ENCODE measurements at places on chromosomes 2 and 18. TPM values are rescaled to one million over a fixed set of nuclear protein-coding genes. Genes with fewer than 3 reads are reported as not detected.
A peak's percentile ranks its signal among the peaks of the same experiment; 100 is the strongest.

Gene TRAPPC8
- total RNA-seq: 57.5 TPM

Gene SKA1
- 0.14 TPM for total RNA-seq

Gene AMER3
- 0.32 TPM for total RNA-seq

Gene ARHGAP28
- total RNA-seq: 1.1 TPM

Gene ATP9B
- 42.4 TPM for total RNA-seq

Gene TTC21B
- 25.1 TPM for total RNA-seq

Gene SNORC
- 13.9 TPM for total RNA-seq

Gene FN1
- total RNA-seq: 686 TPM

DNA sequence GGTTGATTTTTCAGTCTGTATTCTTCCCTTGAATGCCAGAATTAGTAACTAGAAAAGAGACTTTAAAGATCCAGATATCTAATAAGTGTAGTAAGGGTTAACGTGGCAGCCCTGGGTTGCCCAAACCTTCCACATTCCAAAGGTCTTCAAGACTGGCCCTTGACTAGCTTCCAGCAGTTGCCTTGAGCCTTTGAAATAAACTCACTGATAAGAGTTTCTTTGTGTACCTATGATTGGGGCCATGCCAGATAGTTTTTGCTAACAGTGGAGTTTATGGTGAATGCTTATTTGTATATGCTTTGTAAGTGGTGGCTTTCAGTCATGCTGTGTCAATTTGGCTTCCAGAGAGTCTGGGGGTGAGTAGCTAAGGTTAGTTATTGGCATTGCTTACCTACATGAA is 722.3 kb downstream of the RNF144A start:
- H3K27me3 ChIP-seq: no peaks in the 10 kb centered on the region
- H3K36me3 ChIP-seq: no peaks in the 10 kb centered on the region
- no peak overlapping the region for H3K27ac ChIP-seq

- peaks cover 41% of the 10 kb centered on the region for H3K27me3 ChIP-seq
- peaks cover 21% of the 10 kb centered on the region for H3K4me1 ChIP-seq
- H3K36me3 ChIP-seq: no peaks in the 10 kb centered on the region
- peak overlapping the region; percentile 85 for H3K27ac ChIP-seq
- no peak overlapping the region for H3K4me3 ChIP-seq
Observed at GRCh38 chr2:219433666-219434467, 776 bp upstream of the SPEG start.

- no peak overlapping the region for H3K4me3 ChIP-seq
- H3K36me3 ChIP-seq: peaks cover 7% of the 10 kb centered on the region
- H3K27me3 ChIP-seq: no peaks in the 10 kb centered on the region
- no peak for DNase-seq
- no peaks in the 10 kb centered on the region for H3K4me1 ChIP-seq
Observed at GRCh38 chr2:105102963-105103421, 65.1 kb downstream of the MRPS9 start.

DNA sequence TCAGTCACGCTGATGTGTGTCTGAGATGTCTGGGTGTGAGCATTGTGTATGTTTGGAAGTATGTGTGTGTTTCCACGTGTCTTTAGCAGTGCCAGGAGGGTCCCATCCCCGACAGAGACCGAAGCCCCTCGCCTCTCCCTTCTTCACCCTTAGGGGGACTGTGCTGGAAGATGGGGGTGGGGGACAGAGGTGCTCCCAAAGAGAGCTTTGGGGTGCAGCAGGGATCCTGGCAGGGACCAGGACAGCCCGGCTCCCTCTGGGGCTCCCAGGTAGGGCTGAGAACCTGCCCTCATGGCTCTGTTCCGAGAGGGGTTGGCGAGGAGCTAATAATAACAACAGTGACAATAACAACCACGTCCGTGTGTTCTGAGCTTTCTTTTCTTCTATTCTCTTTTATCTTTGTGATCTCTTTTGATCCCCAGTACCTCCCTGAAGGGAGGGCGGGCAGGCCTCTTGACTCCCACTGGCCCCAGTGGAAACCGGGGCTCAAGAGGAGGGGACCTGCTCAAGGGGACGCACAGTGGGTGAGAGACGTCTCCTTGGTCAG is 57.6 kb downstream of the SMAD7 start:
- no peak for DNase-seq
- H3K4me1 ChIP-seq: peaks cover 4% of the 10 kb centered on the region
- no peak overlapping the region for H3K4me3 ChIP-seq

DNA sequence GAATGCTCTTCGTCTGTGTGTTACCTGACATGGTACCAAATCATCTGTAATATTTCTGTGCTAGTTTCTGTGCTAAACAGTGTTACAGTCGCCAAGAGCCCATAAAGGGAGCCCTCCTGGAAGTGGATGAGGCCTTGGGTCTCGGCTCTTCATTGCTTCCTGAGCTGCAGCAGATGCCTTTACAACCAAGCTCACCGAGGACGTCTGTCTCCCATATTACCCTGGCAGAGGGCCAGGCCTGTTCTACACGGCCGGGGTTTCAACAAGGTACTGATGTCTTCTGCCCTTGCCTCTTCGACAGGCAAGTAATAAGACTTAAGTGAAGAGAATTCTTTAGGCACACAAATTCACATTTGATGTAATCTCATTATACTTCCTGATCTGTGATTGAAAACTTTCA is 16.8 kb downstream of the RPL31 start:
- H3K4me1 ChIP-seq: no peaks in the 10 kb centered on the region
- no peak overlapping the region for H3K4me3 ChIP-seq
- H3K36me3 ChIP-seq: peaks cover 9% of the 10 kb centered on the region
- no peaks in the 10 kb centered on the region for H3K27me3 ChIP-seq
- no peak overlapping the region for H3K27ac ChIP-seq

DNA sequence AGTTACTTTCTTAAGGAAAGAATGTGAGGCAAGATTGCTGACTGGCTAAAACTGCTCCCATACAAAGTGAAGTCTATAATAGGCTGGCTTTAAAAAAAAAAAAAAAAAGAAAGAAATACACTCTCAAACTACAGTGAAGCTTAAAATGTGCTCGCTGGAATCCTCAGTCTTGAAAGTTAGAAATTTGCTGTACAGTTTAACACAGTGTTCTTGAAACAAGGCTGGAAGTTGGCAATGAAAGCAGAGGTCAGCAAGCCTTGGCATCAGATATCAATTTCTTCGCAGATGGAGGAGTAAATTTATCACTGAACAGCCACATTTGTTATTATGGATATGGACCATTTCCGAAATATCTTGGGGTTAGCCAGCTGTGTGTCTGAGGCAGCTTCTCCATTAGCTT is 392.9 kb downstream of the ZNF516 start:
- H3K36me3 ChIP-seq: no peaks in the 10 kb centered on the region
- no peak overlapping the region for H3K27ac ChIP-seq
- H3K4me1 ChIP-seq: no peaks in the 10 kb centered on the region
- H3K4me3 ChIP-seq: no peak overlapping the region
- H3K27me3 ChIP-seq: no peaks in the 10 kb centered on the region
- no peak for DNase-seq

GRCh38 chr2:67917332-67918054 is 145.3 kb downstream of the C1D start:
- no peak for DNase-seq
- H3K27ac ChIP-seq: no peak overlapping the region
- H3K36me3 ChIP-seq: no peaks in the 10 kb centered on the region
- H3K4me3 ChIP-seq: no peak overlapping the region

- DNase-seq: peak; percentile 68
- peak overlapping the region; percentile 98 for H3K27ac ChIP-seq
- H3K27me3 ChIP-seq: no peaks in the 10 kb centered on the region
- no peaks in the 10 kb centered on the region for H3K36me3 ChIP-seq
Observed at GRCh38 chr2:65430603-65431420, 1.6 kb downstream of the SPRED2 start.

DNA sequence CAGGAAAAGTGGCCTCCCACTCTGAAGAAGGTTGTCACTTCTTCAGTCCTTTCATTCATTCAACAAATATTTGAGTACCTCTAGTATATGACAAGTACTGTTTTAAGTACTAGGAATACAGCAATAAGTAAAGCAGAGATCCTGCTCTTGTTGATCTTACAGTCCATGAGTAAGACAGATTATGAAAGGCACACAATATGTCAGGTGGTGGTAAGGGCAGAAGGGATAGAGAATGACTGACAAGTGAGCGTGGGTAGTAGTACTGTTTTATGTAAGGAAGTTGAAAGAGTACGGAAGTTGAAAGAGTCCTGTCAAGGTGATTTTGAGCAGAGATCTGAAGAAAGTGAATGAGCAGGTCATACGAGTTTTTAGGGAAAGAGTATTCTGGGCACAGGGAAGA is 111.3 kb downstream of the GALNT1 start:
- no peak overlapping the region for H3K4me3 ChIP-seq
- no peak overlapping the region for H3K27ac ChIP-seq
- no peaks in the 10 kb centered on the region for H3K27me3 ChIP-seq
- DNase-seq: no peak
- peaks cover 38% of the 10 kb centered on the region for H3K36me3 ChIP-seq
- no peaks in the 10 kb centered on the region for H3K4me1 ChIP-seq

GRCh38 chr18:54149078-54149697 is 75.3 kb downstream of the MBD2 start:
- H3K4me3 ChIP-seq: no peak overlapping the region
- no peaks in the 10 kb centered on the region for H3K4me1 ChIP-seq
- H3K27ac ChIP-seq: peak overlapping the region; percentile 42
- peaks cover 11% of the 10 kb centered on the region for H3K36me3 ChIP-seq

DNA sequence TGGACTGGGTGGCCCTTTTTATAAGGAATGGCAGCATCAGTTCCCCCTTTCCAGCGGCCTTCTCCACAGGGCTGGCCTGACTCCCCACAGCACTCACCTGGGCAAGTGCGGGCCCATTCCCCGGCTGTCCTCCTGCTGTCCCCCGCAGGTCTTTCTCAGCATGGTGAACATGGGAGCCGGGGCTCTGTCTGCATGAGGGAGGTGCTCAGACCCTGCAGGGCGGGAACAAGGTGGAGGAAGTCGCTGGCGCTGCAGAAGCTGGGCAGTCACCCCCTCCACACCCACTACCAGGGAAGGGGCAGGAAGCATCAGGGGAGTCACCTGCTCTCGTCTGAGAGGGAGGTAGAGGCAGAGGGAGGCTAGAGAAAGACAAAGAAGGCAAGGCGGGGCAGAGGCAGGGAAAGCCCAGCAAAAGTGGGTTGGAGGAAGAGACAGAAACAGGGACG is 12.2 kb downstream of the HES6 start:
- H3K4me1 ChIP-seq: no peaks in the 10 kb centered on the region
- DNase-seq: no peak
- H3K27me3 ChIP-seq: no peaks in the 10 kb centered on the region
- no peaks in the 10 kb centered on the region for H3K36me3 ChIP-seq

- H3K4me1 ChIP-seq: no peaks in the 10 kb centered on the region
- no peaks in the 10 kb centered on the region for H3K36me3 ChIP-seq
- H3K27me3 ChIP-seq: no peaks in the 10 kb centered on the region
Observed at GRCh38 chr2:69211048-69211447, 176.0 kb downstream of the GFPT1 start.

DNA sequence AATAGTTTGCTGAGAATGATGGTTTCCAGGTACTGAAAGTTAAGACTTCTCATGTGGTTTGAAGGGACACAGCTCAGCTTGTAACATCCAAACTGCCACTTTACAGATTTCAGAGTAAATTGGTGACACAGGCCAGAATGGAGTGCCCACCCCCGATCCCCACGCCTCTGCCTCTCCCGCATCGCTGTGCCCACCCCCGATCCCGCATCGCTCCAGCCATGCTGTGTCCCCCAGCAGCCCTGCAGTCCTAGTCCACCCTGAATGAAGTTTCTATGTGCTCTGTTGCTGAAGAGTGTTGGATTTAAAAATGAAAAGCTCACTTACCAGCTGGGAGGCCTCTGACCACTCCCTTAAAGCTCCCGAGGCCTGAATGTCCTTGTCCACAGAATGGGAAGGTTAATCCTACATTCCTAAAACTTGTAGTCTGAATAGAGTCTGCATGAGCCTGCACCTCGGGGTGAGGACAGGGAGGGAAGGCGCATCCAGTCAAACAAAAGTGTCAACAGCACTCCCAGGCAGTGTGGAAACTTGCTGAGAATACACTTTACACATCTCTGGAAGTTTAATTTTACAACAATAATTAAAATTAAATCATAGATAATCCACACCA is 176.4 kb upstream of the ID2 start:
- H3K27ac ChIP-seq: no peak overlapping the region
- no peak for DNase-seq
- H3K4me3 ChIP-seq: no peak overlapping the region
- peaks cover 6% of the 10 kb centered on the region for H3K4me1 ChIP-seq
- no peaks in the 10 kb centered on the region for H3K27me3 ChIP-seq
- H3K36me3 ChIP-seq: no peaks in the 10 kb centered on the region

DNA sequence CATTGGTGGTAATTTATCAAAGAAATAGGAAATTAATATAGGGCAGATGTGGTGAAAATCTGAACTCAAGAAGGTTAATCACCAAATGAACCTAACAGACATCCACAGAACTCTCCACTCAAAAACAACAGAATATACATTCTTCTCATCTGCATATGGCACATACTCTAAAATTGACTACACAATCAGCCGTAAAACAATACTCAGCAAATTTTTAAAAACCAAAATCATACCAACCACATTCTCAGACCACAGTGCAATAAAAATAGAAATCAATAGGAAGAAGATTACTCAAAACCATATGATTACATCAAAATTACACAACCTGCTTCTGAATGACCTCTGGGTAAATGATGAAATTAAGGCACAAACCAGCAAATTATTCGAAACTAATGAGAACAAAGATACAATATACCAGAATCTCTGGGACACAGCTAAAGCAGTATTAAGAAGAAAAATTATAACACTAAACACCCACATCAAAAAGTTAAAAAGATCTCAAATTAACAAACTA is 31.0 kb downstream of the RBM43 start:
- H3K4me1 ChIP-seq: no peaks in the 10 kb centered on the region
- H3K27ac ChIP-seq: no peak overlapping the region
- DNase-seq: no peak
- H3K4me3 ChIP-seq: no peak overlapping the region

GRCh38 chr2:95063086-95063958 is 37.8 kb downstream of the MAL start:
- DNase-seq: no peak
- H3K36me3 ChIP-seq: no peaks in the 10 kb centered on the region
- no peaks in the 10 kb centered on the region for H3K4me1 ChIP-seq
- no peak overlapping the region for H3K4me3 ChIP-seq
- H3K27ac ChIP-seq: no peak overlapping the region

DNA sequence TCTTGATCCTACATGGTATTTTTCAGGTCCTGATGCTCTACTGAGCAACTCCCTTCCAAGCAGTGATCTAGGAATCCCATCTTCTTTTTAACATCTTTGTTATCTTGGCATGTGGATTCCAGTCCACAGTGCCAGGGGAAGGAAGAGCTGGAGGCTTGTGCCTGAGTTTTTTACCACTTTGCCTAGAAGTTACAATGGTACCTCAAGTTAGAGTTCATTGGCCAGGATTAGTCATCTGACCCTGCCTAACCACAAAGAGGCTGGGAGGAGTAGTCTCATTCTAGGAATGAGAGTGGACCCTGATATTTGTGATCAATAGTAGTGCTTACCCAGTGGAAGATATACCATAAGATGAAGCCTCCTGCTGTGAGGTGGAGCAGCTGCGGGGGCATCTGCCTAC is 109.3 kb downstream of the ADCYAP1 start:
- no peak overlapping the region for H3K4me3 ChIP-seq
- no peaks in the 10 kb centered on the region for H3K4me1 ChIP-seq
- no peak overlapping the region for H3K27ac ChIP-seq
- no peaks in the 10 kb centered on the region for H3K36me3 ChIP-seq
- no peaks in the 10 kb centered on the region for H3K27me3 ChIP-seq
